ENCODE measurements at places on chromosomes 3 and 15. TPM values are rescaled to one million over a fixed set of nuclear protein-coding genes. Genes with fewer than 3 reads are reported as not detected.

DNA sequence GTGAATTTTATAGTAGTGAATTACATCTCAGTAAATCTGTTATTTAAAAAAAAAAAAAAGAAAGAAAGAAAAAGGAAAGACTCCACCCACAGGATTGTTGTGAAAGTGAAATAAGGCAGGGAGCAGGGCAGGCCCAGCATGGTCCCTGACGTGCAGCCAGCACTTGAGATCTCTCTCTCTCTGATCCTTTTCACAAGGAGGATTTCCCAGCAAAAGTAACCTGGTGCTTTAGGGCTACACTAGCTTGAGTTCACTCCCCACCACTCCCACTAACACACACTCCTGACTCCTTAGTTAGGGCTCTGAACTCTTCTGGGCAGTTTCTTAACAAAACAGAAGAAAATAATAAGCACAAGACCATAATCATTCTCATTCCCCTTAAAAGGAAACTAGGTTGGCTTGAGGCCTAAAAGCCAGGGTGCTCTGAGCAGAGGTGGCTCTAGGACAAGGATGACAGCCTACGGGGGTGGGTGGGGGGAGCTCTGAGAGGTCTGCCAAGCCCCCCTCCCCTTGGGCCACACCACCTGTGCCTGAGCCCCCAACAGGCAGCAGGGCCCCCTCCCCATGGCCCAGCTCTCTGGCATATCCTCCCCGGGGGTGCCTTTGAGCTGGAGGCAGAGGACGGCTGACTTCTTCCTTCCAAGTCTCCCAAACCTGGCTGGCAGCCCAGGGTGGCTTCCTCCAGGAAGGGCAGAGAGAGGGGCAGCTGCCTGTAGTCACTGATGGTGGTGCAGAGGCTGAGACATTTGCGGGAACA is 856 bp downstream of the TMEM40 start:
- no peak overlapping the region for H3K27ac ChIP-seq
- peaks cover 9% of the 10 kb centered on the region for H3K4me1 ChIP-seq
- H3K4me3 ChIP-seq: no peak overlapping the region
- no peak for DNase-seq
- H3K36me3 ChIP-seq: no peaks in the 10 kb centered on the region

GRCh38 chr3:19399356-19399755 is 251.0 kb downstream of the KCNH8 start:
- H3K4me1 ChIP-seq: no peaks in the 10 kb centered on the region
- H3K36me3 ChIP-seq: no peaks in the 10 kb centered on the region
- no peak overlapping the region for H3K4me3 ChIP-seq
- no peak overlapping the region for H3K27ac ChIP-seq
- DNase-seq: no peak

DNA sequence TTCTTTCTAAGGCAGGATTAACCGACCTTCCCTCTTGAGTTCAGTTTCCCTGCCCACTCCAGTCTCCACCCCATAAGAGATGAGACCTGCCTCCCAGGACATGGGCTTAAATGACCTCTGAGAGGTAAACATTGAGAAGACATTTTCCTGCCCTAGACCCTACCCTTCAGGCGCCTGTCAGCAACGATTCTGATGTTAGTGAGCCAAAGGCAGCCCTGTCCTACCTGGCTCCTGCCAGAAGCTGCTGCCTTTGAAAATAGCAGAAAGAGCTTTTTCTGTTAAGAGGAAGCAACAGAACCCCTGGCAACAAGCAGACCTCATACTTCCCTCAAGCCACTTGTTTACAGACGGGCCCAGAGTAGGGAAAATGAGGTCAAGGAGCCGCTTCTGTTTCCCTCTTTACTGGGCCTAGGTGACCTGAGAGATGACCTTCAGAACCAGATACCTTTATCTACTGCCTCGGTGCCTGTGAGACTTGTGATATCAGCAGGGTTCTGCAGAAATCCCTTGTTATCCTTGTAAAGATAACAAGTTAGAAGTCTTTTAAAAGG is 52.0 kb downstream of the CD200R1L start:
- peak; percentile 57 for DNase-seq
- no peak overlapping the region for H3K4me3 ChIP-seq
- no peaks in the 10 kb centered on the region for H3K4me1 ChIP-seq
- no peaks in the 10 kb centered on the region for H3K27me3 ChIP-seq
- no peak overlapping the region for H3K27ac ChIP-seq

- no peaks in the 10 kb centered on the region for H3K4me1 ChIP-seq
- H3K27me3 ChIP-seq: peaks cover 3% of the 10 kb centered on the region
- H3K36me3 ChIP-seq: no peaks in the 10 kb centered on the region
- no peak overlapping the region for H3K4me3 ChIP-seq
- DNase-seq: peak; percentile 68
Measured at GRCh38 chr15:38414357-38414756, 39.6 kb upstream of the FAM98B start.

- H3K36me3 ChIP-seq: no peaks in the 10 kb centered on the region
- no peaks in the 10 kb centered on the region for H3K4me1 ChIP-seq
- no peak for DNase-seq
- H3K27ac ChIP-seq: no peak overlapping the region
Measured at GRCh38 chr3:15525790-15526189, 4.3 kb upstream of the COLQ start.

DNA sequence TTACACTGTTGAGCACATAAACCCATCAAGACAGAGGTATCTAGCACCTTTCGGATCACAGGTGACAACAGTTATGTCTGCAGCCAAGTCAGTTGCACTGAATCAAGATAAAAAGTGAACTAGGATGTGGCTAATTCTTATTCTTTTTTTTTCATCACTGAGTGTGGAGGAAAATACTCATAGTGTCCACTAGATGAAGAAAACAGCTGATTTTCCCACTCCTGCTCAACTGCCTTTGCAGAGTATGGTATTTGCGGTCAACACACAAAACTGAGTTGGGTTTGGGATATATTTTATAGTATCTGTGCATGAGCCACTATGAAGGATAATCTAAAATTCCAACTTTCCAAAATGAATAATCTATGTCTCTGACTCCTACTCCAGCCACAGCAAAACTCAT is 32.5 kb downstream of the IL17RD start:
- H3K4me1 ChIP-seq: no peaks in the 10 kb centered on the region
- H3K4me3 ChIP-seq: no peak overlapping the region
- no peak for DNase-seq
- H3K27ac ChIP-seq: no peak overlapping the region

GRCh38 chr3:192931825-192932224 is 14.2 kb upstream of the MB21D2 start:
- no peak overlapping the region for H3K4me3 ChIP-seq
- no peaks in the 10 kb centered on the region for H3K27me3 ChIP-seq
- DNase-seq: no peak
- H3K27ac ChIP-seq: no peak overlapping the region

Gene SENP8
- 2.8 TPM for total RNA-seq

Gene NEK10
- total RNA-seq: not detected

All from K562 (cell line).